ENCODE measurements at places on chromosomes 2 and 18.

DNA sequence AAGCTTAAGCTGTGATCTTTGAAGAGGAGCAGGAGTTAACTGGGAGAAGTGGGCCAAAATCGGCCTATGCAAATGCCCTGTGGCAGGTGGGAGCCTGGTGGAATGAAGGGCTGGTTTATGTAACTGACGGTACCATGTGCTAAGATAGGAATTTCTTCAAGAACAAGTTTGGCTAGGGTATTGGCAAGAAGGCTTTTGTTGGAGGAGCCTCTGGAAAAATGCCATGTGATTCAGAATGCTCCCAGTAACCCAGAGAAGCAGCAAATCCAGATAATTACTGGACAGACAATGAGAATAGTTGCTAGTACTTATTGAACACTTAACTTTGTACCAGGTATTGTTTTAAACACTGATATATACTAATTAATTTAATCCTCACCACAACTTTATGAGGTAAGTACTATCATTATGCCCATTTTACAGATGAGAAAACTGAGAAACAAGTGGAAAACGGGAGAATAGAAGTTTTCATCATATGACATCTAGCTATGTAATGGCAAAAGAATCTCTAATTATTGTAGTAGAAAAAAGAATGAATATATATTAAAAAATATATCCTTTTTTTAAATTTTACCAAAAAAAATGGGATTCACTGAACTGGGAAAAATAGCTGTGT, 9.1 kb upstream of the FAM124B start:
- no peak for DNase-seq

DNA sequence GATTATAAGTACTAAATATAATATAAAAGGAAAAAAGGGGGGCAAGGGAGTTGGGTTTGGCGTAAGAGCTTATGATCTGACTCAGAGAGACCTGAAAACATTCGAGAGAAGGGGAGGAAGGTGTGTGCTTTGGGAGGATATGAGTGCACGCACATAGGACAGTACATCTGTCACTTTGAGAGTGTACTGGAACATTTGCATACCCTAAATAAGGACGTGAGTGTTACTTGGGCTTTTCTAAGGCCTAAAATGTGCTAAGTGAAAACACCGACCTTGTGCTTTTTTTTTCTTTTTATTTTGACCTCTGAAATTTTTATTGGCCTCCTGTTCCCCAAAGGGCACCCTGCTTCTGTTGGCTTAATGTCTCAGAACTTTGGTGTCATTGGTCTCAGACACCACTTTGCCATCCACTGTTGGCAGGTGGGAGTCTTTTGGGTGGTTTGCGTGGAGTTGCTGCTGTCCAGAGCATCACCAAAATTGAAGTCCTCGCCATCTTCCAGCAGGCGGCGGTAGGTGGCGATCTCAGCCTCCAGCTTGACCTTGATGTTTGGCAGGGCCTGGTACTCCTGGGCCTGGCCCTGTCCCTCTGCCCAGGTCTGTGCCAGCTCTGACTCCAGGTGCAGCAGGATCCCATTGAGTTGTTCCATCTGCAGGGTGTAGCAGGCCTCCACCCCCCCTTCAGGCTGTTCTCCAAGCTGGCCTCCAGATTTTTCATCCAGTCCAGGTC, 57.7 kb downstream of the CD28 start:
- DNase-seq: no peak

- no peak for DNase-seq
These were observed 198.9 kb upstream of the RND3 start for GRCh38 chr2:150686391-150686790.

DNA sequence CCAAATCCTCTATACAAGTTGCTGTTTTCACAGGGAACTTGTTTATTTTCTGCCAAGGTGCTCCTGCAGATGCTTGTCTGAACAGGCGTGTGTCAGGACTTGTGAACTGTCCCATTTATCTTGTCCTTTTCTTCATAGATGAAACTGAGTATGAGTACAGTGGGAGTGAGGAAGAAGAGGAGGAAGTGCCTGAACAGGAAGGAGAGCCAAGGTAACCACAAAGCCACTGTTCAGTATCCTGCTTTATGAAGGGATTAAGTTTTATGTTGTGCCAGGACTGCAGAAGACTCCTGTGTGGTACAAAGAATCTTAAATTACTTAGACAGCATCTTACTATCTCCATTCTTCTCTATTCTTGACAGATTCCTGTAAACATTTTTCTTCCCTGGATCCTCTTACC, 145.0 kb downstream of the MAP4K4 start:
- no peak for DNase-seq

GRCh38 chr2:128512379-128513115, 193.9 kb upstream of the HS6ST1 start:
- DNase-seq: no peak
